ENCODE measurements at places on chromosomes 11 and 22.

DNA sequence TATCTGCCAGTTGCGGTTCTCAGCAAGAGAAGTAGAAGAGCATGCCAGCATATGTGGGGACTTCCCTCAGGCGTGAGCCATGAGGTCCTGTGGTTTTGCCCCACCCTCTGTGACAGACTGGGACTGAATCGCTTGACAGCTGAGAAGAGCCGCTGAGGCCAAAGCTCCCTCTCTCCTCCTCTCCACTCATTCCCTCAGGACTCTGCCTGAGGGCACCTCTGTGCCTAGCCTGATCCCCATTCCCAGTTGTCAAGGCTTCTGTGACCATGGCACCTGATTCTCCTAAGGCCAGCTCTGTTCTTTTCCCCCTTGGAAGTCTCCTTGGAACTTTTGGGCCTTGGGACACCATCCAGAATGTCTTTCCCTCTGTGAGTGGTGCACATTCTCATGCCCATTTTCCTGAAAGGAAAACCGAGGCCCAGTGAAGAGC lies 27.0 kb downstream of the ART5 start:
- no peak for DNase-seq

GRCh38 chr11:33262011-33262645 lies 4.9 kb downstream of the HIPK3 start:
- peak; percentile 66 for DNase-seq

GRCh38 chr11:38046571-38047135 lies 1448.6 kb upstream of the RAG2 start:
- DNase-seq = no peak

GRCh38 chr11:117492578-117493251 lies 165.1 kb downstream of the CEP164 start:
- DNase-seq = peak; percentile 30

DNA sequence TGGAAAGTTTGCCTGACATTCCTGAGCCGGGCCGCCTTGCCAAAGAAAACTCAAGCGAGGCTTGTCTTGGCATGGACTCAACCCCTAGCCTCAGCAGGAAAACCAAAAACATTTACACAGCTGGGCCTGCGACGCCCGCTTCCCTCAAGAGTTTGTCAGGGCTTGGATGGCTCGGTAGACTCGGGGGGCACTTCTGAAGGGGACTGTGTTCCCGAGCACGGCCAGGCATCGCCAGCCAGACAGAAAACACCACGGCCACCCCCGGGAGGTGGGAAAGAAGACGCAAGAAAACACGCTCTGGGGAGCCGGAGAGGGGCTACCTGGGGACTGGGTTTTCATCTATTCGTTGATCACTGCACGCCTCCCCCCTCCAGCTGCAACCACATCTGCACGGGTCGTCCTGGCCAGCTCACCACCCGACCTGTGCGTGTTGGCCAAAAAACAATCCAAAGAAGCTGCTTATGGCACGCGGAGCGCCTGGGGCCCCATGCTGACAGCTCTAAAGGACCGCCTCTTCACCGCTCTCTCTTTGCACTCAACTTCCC lies 380.7 kb downstream of the MN1 start:
- peak; percentile 94 for DNase-seq

GRCh38 chr22:20101638-20102037 lies 14.3 kb upstream of the RANBP1 start:
- no peak for DNase-seq

GRCh38 chr22:48299801-48300200 lies 1527.9 kb downstream of the BRD1 start:
- DNase-seq = no peak

GRCh38 chr11:1750481-1750839 lies at the start of gene IFITM10:
TSS of gene IFITM10 (minus strand) at chr11:1750595. CDS start at chr11:1750442, 153 bp downstream.
- no peak for DNase-seq

GRCh38 chr11:70111269-70112016 lies 33.3 kb downstream of the ANO1 start:
- peak; percentile 52 for DNase-seq

DNA sequence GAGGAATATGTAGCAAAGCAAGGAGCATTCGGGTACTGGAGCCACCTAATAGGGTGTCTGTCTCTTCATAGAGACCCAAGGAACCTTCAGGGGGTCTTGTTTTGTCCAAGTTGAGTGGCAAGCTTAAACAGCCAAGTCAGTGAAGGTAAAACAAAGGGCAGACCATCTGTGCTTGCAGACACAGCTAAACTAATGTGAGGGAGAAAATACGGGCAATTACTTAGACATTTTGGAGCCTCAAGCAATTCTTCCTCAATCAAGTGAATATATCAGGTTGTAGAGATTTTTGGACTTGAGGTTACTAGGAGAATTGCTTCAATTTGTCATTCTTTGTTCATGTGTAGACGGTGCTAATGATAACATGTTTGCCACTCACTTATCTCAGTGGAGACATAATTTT lies 148.2 kb upstream of the ARHGAP20 start:
- no peak for DNase-seq

DNA sequence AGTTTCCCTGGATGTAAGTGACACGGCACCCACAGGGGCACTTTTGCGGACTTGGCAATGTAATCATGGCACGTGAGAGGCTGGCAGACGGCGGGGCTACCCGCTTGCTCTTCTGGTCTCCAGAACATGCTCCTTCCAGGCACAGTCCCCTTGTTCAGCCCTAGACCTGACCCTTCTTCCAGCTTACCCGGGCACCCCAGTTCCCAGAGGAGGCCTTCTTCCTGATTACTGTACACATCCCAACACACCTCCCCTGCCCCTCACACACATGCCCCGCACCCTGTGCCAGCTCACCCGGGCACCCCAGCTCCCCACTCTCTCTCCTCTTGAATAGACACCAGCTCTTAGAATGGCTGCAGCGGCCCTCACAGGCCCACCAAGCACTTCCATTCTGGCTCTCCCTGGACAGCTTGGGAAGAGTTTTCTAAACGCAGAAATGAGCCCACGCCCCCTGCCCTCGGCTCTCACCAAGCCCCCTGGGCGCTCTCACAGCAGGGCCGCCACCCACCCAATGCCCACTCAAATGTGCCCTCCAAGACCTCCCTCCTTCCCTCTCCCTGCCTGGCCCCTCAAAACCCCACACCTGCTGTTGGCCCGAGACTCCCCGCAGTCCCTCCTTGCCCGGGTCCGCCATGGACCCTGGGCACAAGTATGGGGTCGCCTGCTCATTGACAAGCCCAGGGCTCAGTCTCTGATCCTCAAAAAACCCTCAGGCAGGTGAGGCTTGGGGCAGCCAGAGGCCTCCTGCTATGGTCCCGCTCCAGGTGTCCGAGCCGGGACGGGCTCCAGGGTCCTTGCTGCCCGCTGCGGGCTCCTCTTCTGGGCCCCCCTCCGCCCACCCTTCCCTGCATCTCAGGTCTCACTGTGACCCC lies 88.5 kb downstream of the WNT7B start:
- DNase-seq = no peak

- peak; percentile 73 for DNase-seq
These were observed 118.1 kb downstream of the BBOX1 start for GRCh38 chr11:27158456-27159334.

GRCh38 chr11:57406337-57406904 lies 16.0 kb upstream of the PRG2 start:
- DNase-seq = no peak

DNA sequence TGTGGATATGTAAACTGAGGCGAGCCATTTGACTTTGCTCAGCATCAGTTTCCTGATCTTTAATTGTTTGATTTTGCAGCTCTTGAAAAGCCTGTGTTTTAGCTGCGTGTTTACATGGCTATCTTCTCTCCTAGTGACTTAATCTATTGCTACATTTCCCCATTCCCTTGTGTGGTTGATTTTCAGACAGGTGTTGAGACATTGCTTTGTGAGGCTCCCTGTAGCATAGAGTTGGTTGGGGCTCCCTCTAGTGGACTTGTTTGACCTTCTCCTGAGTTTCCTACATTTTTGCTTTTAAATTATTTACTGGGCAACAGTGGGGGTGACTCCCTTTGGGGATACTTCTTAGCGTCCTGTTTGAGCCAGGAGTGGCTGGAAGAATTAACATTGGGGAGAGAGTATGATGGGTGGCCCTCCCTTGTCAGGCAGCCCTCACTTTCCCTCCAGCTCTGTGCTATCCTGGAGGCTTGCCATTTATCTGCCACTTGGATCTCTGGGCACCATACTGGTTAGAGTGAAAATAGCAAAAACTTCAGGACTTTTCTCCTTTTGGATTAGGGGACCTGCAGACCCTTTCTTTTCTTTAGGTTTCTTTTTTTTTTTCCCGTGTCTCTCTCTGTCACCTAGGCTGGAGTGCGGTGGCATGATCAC lies 9.2 kb upstream of the CBL start:
- peak; percentile 69 for DNase-seq

DNA sequence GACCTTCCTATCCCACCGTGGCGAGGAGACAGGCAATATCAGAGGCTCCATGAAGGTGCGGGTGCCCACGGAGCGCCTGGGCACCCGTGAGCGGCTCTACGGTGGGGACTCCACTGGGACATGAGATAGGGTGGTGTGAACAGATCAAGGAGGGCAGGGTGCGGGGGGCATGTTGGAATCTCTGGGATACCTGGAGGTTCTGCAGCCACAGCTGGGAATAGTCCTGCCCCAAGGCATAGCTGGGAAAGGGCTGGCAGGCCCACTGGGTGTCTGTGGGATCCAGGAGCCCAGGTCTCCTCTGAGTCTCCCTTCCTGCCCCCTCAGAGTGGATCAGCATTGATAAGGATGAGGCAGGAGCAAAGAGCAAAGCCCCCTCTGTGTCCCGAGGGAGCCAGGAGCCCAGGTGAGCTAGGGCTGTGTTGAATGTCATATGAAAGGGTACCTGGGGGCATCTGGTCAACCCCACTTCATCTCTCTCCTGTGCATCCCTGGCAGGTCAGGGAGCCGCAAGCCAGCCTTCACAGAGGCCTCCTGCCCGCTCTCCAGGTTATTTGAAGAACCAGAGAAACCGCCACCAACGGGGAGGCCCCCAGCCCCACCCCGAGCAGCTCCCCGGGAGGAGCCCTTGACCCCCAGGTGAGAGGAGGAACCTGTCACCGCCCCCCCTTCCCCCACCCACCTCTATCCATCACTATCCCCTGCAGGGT lies 8.5 kb downstream of the PHOX2A start:
- no peak for DNase-seq

- DNase-seq = no peak
These were observed 36.8 kb upstream of the RBFOX2 start for GRCh38 chr22:36065462-36065774.

- peak; percentile 95 for DNase-seq
These were observed 366.7 kb upstream of the NARS2 start for GRCh38 chr11:78941226-78941851.

GRCh38 chr11:118111019-118111743 lies 24.4 kb upstream of the SMIM35 start:
- DNase-seq = no peak

DNA sequence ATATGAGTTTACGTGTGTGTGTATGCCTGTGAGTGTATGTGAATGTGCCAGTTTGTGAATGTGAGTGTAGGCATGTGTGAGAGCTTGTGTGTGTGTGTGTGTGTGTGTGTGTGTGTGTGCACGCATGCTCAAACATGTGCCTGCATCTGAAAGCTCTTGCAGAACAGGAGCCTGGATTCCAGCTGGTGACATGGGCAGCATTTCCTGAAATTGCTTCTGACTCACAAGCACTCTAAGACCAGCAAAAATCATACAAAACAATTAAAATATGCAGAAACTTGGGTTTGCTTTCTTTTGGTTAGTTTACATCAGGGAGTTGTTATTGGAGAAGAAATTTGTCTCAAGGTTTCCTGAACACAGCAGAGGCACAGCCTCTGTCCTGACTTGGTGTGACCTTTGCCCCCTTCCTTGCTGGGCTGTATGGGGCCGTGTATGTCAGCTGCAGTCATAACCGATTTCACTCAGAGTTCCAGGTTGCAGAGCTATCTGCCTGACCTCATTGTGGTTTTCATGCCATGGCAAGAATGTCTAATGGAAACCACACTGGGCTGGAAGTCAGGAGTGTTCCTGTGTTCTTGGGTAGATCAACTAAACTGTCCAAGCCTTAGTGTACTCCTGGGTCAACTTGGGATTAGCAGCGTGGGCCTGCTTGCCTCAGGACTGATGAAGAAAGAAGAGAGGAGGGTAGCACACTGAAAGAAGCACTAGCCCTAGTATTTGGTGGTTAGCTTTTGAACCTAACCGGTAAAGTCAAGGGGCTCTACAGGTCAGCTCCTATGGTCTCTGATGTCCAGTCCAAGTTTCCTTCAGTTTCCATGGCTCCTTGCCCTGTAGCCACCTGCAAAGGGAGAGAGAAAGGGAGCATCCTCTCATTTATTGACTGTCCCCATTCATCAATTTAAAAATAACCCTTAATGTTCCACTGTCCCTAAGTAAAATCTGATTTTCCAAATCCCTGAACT lies 143.7 kb downstream of the SNX19 start:
- DNase-seq = peak; percentile 13

- peak; percentile 56 for DNase-seq
These were observed 3.2 kb upstream of the WNT11 start for GRCh38 chr11:76209375-76209972.

GRCh38 chr11:76792505-76793264 lies 9.5 kb downstream of the TSKU start:
- no peak for DNase-seq

DNA sequence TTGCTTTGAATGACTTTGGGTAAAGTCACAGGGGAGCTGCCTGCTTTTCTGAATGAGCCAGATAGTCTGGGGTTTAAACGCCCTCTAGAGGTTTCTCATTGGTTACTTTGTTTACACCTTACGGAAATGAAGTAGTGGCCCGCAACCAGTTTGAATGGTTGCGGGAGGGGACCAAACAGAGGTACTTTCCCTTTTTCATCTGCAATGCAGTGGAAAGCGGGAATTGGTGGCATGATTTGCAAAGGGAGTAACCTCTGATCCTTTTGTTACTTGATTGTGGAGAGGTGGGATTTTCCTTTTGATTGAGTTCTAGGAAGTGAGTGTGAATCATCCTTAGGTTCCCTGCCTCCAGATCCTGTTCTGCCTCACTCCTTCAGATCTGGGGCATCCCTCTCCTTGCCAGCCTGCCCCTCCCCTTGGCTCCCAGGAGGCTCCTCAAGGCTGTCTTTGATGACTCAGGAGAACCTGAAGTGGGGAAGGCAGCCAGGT lies 15.9 kb upstream of the GLYATL1 start:
- DNase-seq = peak; percentile 50

- peak; percentile 92 for DNase-seq
These were observed at the start of gene NTM for GRCh38 chr11:131370090-131370751. TSS of gene NTM (plus strand) at chr11:131370615.

GRCh38 chr11:82899957-82900276 lies 313 bp downstream of the PRCP start:
- DNase-seq = no peak

- peak; percentile 48 for DNase-seq
These were observed 7.2 kb downstream of the TMEM86A start for GRCh38 chr11:18705651-18706281.

GRCh38 chr11:12402025-12402424 lies 24.7 kb downstream of the PARVA start:
- DNase-seq = no peak

Measured in lung (tissue), 17 donors.